SK-N-DZ (cell line): ENCODE measurements at places on chromosomes 11 and 22.

DNA sequence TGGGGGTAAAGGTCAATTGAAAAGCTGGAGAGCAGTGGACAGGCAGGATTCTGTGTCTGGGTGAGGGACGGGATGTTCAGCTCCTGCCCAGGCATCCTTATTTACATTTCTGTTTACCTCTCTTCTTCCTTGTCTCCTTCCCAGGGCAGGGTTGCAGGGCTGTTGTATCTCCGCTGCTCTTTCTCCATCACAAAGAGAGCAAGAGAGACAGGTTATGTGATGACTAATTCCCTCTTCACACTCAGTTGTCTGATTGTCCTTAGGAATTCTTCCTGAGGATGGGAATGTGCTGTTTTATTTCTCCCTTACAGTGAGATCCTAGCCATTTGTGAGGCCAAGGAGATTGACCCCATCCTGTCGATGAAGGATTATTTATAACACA, 104.9 kb downstream of the VPREB1 start:
- DNase-seq, result no peak

- no peak for DNase-seq
Measured at GRCh38 chr11:100941033-100941432, 188.6 kb downstream of the PGR start.

DNA sequence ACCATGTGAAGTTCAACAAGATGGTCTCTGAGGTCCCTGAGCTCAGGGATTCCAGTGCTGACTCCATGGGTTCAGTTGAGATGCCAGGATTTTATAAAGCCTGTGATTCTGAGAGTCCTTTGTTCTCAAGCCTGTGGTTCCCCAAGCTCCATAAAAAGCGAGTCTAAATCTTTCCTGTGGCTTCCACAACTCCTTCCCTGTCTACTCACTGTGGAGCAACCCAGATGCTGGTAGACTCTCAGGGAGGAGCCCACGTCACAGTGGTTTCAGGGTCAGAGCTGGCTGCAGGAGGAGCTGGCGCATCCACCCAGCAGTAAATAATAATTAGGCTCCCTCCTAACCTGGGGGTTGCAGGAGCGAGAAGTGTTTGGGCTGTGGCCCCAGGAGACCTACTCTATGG, 2.0 kb upstream of the RELT start:
- DNase-seq, result no peak

- DNase-seq, result peak; percentile 45
Measured at GRCh38 chr11:13668957-13669521, 571 bp downstream of the FAR1 start.

GRCh38 chr11:10139656-10140055, 154.4 kb downstream of the SBF2 start:
- DNase-seq, result no peak

DNA sequence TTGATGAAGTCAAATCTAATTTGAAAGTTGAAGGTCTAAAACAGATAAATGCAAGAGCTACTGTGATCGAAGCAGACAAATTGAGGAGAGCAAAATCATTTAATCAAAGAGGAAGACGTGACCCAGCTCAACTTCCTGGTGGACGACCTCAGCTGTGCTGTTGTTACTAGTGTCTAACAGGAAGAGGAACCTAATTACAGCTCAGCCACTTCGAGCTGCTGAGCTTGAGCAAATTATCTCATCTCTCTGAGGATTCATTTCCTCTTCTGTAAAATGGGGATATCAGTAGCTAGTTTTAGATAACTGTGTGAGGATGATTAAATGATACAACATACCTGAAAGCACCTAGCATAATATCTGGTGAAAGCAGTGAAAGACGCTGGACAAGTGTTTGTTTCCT, 48.6 kb upstream of the OLFML1 start:
- no peak for DNase-seq
